ENCODE measurements at places on chromosomes 11 and 22.

DNA sequence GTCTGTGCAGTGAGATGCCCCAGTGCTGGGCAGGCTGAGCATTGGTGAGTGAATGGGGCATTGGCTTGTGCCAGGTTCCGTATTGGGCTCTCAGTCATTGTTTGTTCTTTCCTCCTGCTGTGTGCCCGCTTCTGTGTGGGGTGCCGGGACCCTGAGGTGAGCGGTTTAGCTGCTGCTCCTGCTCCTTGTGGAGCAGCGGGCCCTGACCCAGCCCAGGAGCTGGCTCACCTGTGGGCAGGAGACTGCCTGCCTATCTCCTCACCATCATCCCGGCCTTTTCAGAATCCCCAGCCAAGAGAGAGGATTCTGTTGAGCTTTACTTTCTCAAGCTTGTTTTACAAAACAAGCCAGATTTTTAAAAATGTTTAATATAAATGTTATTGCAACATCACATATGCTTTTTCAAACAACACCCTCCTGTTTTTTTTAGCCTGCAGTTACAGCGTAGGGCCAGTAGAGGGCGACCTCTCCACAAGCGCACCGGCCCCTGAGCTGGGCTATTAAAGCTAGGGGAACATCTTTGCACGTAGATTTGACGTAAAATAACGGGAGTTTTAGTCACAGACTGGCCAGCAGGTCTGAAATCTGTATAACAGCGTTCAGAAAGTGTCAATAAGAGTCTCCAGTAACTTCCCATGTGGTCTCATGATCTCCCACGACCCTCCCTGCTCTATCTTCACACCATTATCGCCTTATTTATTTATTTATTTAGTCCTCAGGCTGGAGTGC is 25.1 kb upstream of the RELT start:
- peak; percentile 72 for DNase-seq

DNA sequence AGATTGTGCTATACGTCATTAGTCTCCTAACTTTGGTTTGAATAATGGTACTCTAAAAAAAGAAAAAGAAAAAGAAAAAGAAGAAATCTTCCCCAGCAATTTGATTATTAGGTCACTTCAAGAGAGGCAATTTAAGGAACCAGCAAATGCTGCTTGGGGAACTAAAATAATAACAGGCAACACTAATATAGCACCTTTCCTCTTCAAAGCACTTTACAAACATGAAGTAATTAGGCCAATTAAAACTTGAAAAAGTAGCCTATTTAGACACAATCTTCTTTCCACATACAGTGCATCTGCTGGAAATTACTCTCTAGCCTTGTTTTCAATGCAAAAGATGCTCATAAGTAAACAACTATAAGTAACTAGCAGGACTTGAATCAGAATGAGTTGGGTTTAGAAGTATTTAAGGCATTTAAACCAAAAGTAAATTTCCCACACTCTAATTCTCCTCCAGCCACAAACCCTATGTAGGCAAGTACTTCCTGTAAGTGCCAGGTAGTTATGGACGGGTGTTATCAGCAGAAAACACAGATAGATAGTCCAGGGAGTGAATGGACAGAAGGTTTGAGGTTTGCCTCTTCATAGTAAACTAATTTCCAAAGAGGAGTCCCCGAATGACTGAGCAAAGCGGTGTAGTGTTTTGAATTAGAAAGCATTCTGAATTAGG is 44.5 kb downstream of the LRRC4C start:
- DNase-seq: no peak

GRCh38 chr11:96132437-96132836 is 208.5 kb upstream of the MTMR2 start:
- DNase-seq: no peak

DNA sequence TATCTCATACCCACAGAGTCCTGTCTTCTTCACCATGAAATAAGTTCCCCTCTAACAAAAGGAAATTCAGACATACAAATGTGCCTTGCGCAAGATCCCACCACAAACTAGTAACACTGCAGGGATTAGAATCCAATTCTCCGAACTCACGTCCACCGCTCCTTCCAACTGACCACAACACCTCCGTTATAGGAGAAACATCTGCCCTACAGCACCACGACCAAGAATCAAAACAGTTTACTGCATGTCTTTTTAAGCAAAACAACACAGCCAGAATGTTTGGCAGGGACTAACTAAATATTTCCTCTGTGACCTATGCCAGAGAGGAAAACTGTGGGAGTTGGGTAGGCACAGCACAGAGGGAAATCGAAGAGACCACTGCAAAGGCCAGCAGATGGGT is 72.7 kb upstream of the AKIP1 start:
- no peak for DNase-seq

Measured in CD8-positive, alpha-beta memory T cell (primary cell).